ENCODE measurements at places on chromosomes 5 and 9. TPM values are rescaled to one million over a fixed set of nuclear protein-coding genes. Genes with fewer than 3 reads are reported as not detected.
A peak's percentile ranks its signal among the peaks of the same experiment; 100 is the strongest.

GRCh38 chr9:34047864-34048726 lies 592 bp downstream of the UBAP2 start:
- peak; percentile 33 for DNase-seq

DRD1 gene
- polyA plus RNA-seq: 0.41 TPM

GRCh38 chr5:152092580-152092979 lies 167.9 kb upstream of the GLRA1 start:
- DNase-seq: no peak

- DNase-seq: no peak
Observed at GRCh38 chr5:111929867-111930266, 172.9 kb upstream of the NREP start.

- no peak for DNase-seq
Observed at GRCh38 chr5:138831703-138832102, 43.4 kb downstream of the LRRTM2 start.

- no peak for DNase-seq
Observed at GRCh38 chr9:3332802-3333201, 193.0 kb downstream of the RFX3 start.

- no peak for DNase-seq
Observed at GRCh38 chr9:132447346-132447745, 37.3 kb downstream of the CFAP77 start.

- DNase-seq: no peak
Observed at GRCh38 chr5:76325876-76326491, 77.1 kb upstream of the IQGAP2 start.

SPATA31E1 gene
- polyA plus RNA-seq: 0.02 TPM

- no peak for DNase-seq
Observed at GRCh38 chr9:75803130-75803529, 87.3 kb upstream of the PCSK5 start.

DNA sequence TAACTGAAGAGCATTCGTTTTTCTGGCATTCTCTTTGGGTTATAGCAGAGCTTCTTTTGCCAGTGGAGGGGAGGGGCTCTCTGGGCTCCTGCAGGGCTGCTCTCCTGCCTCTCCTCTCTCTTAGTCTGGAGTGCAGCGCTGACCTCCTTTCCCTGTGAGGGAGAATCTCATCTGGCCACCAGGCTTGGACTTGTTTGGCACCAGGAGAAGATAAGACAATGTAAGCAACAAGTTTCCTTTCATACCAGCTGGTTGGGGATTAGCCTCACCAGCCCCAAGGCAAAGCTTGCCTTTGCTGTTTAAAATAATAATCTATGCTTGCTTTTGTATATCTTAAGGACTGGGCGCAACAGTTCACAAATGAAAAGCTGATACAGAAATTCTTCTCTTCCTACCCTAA lies 196.4 kb downstream of the TLE4 start:
- no peak for DNase-seq

GRCh38 chr5:55316837-55317236 lies 9.0 kb downstream of the MTREX start:
- DNase-seq: no peak

TAF1L gene
- polyA plus RNA-seq: under 0.01 TPM

FST gene
- polyA plus RNA-seq: 7.2 TPM

DNA sequence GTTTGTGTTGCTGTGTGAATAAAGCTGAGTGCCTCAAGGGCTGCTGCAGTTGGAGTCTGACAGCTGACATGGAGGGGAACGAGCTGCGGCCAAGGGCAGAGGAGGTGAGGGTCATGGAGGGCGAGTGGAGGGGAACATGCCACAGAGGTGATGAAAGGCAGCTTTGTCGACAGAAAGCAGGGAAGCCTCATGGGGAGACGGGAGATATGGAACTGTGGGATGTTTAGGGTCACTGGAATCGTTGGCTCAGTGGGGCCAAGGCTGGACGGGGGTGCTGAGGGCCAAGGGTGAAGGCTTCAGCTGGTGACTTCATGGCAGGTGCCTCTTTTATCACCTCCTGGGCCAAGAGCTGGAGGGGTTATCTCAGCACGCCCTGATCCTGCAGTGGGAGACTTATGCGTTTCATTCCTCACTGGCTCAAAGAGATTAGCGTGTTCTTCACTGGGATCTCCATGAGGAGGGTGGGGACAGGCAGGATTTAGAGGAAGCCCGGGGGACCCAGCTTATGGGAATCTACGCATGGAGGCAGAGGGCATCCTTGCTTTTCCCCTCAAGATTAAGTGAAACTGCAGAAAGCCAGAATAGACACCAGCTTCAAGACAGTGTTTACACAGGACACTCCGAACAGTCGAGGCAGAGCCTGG lies 42.2 kb downstream of the FAM240B start:
- no peak for DNase-seq

- no peak for DNase-seq
Observed at GRCh38 chr9:115999498-115999897, 154.1 kb upstream of the PAPPA start.

DNA sequence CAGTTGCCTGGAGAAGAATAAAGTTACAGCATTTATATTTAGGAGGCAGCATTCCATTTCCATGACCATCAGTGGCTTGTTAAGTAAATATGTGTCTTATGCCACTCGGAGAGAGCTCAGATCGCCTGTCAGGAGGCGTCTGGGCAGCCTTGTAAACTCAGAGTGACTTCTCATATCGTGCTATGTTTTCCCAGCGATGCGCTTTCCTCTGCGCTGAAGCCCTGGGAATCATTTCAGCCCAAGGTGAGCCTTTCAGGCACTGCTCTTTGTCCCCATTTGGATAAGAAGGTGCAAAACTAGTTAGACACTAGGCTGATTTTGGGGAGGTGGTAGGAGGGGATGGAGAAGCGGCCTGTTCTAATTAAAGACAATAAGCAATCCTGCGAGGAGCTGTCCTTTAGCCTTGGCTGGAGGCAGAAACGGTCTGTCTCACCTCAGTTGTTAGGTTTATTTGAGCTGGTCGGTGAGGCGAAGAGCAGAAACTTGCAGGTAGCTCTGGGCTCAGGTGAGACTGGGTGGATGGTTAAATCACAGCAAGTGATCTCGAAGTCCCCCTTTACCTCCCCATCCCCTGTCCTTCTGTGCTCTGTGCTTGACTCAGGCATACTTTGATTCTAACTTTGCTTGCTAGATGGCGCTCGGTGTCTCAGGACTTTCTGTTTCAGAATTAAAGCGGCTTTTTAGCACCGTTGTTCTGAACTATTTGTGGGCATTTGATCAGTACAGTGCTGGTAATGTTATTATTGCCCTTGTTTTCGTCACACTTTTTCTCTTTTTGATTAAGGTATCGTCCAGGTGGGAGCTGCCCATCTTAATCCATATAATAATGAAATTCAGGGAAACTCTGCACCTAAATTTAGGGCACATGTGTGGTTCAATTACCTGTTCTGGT lies 24.6 kb downstream of the NR2F1 start:
- DNase-seq: no peak

DNA sequence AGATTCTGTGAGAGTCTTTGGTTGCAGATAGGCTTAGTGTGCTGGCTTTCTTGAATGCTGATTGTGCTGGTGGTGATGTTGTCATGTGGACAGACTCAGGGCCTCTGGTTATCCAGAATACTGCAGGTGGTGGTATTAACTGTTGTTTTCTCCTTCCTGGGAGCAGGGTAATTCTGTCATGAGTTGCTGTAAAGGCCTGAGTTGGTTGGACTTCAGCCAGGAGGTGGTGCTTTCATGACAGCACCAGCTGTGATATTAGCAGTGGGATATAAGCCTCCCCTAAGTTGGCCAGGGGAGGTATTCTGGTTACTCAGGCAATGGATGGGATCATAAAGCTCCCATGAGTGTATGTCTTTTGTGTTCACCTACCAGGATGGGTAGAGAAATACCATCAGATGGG lies 16.4 kb upstream of the RNF180 start:
- DNase-seq: no peak

PCDHAC1 gene
- polyA plus RNA-seq: 0.02 TPM
